ENCODE measurements at places on chromosomes 12 and 14. TPM values are rescaled to one million over a fixed set of nuclear protein-coding genes. Genes with fewer than 3 reads are reported as not detected.

The MAP1LC3B2 gene
- total RNA-seq: 1.9 TPM

The SYCP3 gene
- not detected for total RNA-seq

The NXPH4 gene
- total RNA-seq: 2.1 TPM

The CCDC175 gene
- not detected for total RNA-seq

The TAS2R8 gene
- total RNA-seq: not detected

The AKAP5 gene
- total RNA-seq: 0.64 TPM

The TGM1 gene
- total RNA-seq: 2.3 TPM

The KERA gene
- not detected for total RNA-seq

The NANOG gene
- 0.62 TPM for total RNA-seq

The KLHDC1 gene
- 1.3 TPM for total RNA-seq

- H3K27ac ChIP-seq: no peak overlapping the region
- H3K27me3 ChIP-seq: no peaks in the 10 kb centered on the region
- H3K4me3 ChIP-seq: no peak overlapping the region
- no peaks in the 10 kb centered on the region for H3K36me3 ChIP-seq
- no peaks in the 10 kb centered on the region for H3K4me1 ChIP-seq
Measured at GRCh38 chr14:24253936-24254335, 9.0 kb downstream of the TGM1 start.

- no peak overlapping the region for H3K4me3 ChIP-seq
- H3K4me1 ChIP-seq: no peaks in the 10 kb centered on the region
- no peaks in the 10 kb centered on the region for H3K36me3 ChIP-seq
- DNase-seq: no peak
- H3K27ac ChIP-seq: no peak overlapping the region
Measured at GRCh38 chr12:51864833-51865670, 16.5 kb upstream of the FIGNL2 start.

DNA sequence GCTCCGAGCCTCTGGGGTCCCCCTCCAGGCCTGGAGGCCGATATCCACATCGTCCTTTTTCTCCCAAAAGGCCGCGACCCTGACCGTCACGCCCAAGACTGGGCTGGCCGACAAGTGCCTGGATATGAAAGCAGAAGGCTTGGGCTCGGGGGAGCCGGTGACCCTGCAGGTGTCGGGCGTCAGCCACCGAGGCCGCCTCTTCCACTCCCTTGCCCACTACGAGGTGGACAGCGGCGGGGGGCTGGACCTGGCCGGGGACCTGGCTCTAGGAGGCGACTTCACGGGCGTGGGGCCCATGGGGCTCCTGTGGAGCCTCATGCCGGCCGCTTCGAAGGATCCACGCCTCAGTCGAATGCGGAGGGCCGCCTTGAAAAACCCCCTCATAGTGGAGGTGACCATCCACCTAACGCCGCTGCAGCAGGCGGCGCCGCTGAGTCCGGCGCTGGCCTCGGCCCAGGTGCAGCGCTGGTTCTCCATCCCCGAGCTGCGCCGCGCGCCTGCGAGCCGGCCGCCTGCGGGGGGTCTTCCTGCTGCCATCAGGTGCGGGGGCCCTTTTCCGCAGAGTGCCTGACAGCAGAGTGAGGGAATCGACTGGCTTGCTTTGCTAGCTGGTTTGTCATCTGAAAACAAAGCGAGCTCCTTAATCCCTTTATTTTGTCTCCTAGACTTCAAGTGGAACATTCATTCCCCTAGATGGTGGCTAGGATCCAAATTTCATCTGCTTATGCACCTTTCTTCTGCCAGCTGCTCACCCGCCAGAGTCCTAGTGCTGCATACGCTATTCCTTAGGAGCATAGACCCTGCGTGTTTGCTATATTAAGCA lies 10.6 kb upstream of the DNAL1 start:
- H3K36me3 ChIP-seq: no peaks in the 10 kb centered on the region
- H3K4me3 ChIP-seq: peak overlapping the region; percentile 53
- no peaks in the 10 kb centered on the region for H3K4me1 ChIP-seq
- no peak for DNase-seq
- H3K27ac ChIP-seq: peak overlapping the region; percentile 59

GRCh38 chr12:87931812-87932211 lies 97.4 kb downstream of the C12orf50 start:
- H3K36me3 ChIP-seq: no peaks in the 10 kb centered on the region
- no peaks in the 10 kb centered on the region for H3K27me3 ChIP-seq
- DNase-seq: no peak
- H3K27ac ChIP-seq: no peak overlapping the region

DNA sequence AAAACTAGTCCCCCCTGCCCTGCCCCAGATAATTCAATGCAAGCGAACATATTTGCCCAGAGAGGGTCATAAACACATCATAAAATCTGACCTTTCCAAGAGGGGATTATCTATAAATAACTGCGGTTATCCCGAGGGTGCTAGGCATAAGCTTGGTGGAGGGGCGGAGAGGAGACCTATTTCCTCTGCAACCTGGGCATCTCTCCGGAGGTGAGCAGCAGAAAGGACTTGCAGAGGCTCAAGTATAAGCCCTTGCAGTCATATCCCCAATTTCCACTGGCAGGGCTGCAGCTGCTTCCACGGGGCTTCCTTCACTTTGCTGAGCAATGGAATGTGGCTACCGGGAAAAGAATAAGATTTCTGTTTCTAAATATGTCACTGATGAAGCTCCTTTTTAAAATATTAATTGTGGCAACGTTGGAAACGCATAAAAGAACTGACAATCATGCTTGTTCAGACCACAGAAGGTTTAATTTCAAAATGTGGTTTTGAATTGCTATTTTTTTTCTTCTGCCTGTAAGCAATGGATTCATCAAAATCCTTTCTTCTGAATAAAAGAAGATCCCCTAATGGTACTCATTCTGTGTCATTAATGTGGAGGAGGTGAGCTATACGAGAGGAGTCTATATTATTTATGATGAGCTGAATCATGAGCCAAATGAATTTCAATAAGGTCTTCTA lies 268.9 kb upstream of the ATP2B1 start:
- no peak overlapping the region for H3K27ac ChIP-seq
- no peaks in the 10 kb centered on the region for H3K36me3 ChIP-seq
- no peaks in the 10 kb centered on the region for H3K27me3 ChIP-seq
- no peak for DNase-seq

DNA sequence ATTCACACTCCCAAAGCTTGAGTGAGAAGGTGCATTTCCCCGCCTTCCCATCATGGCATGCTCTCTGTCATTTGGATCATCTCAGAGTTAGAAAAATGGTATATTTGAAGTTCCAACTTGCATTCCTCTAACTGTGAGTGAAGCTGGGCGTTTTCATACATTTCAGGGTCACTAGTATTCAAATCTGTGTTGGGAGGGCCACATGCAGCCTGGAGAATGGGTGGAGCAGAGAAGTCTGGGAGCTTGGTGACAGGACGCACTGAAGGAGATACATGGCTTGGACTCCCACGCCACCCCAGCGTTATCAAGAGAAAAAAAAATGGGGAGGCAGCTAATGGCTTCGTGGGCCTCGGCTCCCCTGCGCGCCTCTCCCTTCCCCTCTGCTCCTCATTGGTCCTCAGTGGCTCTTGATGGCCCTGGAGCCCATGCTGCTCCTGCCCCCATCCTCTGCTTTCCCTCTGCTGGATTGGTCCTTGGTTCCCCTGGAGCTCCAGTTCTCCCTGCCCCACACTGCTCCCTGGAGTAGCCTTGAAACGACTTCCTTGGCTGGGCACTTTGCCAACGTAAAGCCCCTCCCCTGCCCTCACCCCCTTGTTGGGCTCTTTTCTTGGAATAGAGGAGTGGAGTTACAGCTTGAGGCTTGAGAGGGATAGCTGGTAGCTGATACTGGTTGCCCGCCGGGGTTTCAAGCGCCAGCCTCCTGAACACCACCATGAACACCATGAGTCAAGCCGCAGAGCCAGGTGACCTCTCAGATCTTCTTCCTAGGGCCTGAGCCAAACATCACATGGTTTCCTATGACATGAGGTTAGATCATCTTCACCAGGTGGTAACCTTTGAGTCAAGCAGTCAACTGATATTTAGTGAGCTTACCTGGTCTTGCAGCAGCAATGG lies 139.6 kb downstream of the PRKCH start:
- no peak for DNase-seq
- H3K27ac ChIP-seq: no peak overlapping the region
- no peaks in the 10 kb centered on the region for H3K36me3 ChIP-seq
- no peaks in the 10 kb centered on the region for H3K4me1 ChIP-seq
- no peaks in the 10 kb centered on the region for H3K27me3 ChIP-seq

DNA sequence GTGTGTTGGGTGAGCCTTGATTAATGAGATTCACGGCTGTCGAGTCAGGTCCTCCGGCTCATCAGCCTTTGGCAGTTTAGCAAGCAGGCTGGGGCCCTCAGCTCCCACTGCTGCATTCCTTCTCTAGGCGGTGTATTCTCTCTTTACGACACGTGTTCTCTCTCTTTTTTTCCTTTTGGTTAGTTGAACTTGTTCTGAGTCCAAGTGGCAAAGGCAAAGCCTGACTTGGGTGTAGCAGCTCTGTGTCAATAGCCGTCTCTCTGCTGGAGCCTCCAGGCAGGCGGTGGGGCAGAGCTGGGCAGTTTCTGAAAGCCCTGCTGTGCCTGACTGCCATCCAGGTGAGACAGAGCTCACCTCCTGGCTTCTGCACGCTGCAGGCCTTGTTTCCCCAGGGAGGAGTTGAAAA lies 46.6 kb downstream of the SUSD6 start:
- DNase-seq: no peak
- H3K36me3 ChIP-seq: no peaks in the 10 kb centered on the region
- no peaks in the 10 kb centered on the region for H3K27me3 ChIP-seq
- H3K4me1 ChIP-seq: peaks cover 10% of the 10 kb centered on the region
- H3K27ac ChIP-seq: no peak overlapping the region

GRCh38 chr12:101743724-101744472 lies 4.6 kb upstream of the SYCP3 start:
- no peaks in the 10 kb centered on the region for H3K36me3 ChIP-seq
- no peaks in the 10 kb centered on the region for H3K27me3 ChIP-seq
- no peaks in the 10 kb centered on the region for H3K4me1 ChIP-seq
- no peak overlapping the region for H3K27ac ChIP-seq
- no peak for DNase-seq

- H3K36me3 ChIP-seq: no peaks in the 10 kb centered on the region
- DNase-seq: no peak
- no peak overlapping the region for H3K4me3 ChIP-seq
- H3K27ac ChIP-seq: no peak overlapping the region
- no peaks in the 10 kb centered on the region for H3K27me3 ChIP-seq
Measured at GRCh38 chr14:70847406-70848090, 38.2 kb upstream of the MAP3K9 start.

GRCh38 chr12:68013181-68013580 lies 23.9 kb downstream of the IFNG-AS1 start:
- no peaks in the 10 kb centered on the region for H3K36me3 ChIP-seq
- DNase-seq: no peak
- no peak overlapping the region for H3K4me3 ChIP-seq
- no peak overlapping the region for H3K27ac ChIP-seq

- no peak overlapping the region for H3K27ac ChIP-seq
- no peaks in the 10 kb centered on the region for H3K27me3 ChIP-seq
- no peaks in the 10 kb centered on the region for H3K4me1 ChIP-seq
- DNase-seq: no peak
Measured at GRCh38 chr12:97877404-97877803, 414.8 kb downstream of the RMST start.

DNA sequence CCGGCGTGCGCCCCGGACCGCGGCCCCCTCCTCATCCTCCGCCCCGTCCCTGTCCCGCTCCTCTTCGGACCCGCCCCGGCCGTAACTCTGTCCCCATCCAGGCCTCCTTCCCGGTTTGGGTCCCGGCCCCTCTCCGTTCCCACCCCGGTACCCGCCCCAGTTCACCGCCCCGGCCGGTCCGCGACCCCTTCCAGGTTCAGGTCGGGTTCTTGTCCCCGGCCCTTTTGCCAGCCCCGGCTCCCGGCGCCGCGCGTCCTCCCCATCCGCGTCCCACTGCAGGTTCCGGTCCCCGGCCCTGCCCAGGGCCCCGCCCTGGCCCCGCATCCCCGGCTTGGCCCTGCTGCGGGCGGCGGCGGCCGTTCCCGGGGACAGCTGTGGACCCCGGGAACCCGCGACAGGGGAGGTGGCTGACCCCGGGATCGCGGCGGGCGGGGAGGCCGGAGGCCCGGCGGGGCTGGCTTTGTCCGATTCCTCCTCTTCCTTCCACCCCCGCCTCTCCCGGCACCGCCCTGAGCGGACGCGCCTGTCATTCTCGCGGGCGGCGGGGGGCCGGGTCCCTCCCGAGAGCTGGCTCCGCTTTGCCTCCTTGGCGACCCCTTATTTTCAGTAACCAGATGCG lies 601 bp downstream of the KLC1 start:
- H3K27ac ChIP-seq: peak overlapping the region; percentile 84
- peak overlapping the region; percentile 77 for H3K4me3 ChIP-seq
- peaks cover 3% of the 10 kb centered on the region for H3K36me3 ChIP-seq
- H3K27me3 ChIP-seq: no peaks in the 10 kb centered on the region
- DNase-seq: no peak

DNA sequence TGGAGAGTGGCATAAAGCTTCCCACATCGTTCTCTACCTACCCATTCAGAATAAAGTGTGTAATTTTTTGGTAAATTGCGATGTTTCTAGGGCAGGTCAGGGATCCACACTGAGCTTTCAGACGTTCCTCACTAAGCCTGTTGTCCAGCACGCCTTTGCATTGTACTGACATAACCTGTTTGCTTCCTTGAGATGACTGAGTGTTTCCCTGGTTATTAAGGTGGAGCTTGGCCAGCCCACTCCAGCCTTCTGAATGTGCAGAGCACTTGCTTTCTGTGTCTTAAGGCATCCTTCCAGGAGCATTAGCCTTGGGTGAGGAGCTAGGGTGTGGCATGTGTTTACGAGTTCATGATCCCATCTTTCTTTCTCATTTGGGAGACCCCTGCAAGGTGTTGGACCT lies 96.4 kb downstream of the TMEM260 start:
- H3K4me3 ChIP-seq: no peak overlapping the region
- no peak for DNase-seq
- H3K4me1 ChIP-seq: no peaks in the 10 kb centered on the region
- no peaks in the 10 kb centered on the region for H3K27me3 ChIP-seq
- no peaks in the 10 kb centered on the region for H3K36me3 ChIP-seq

DNA sequence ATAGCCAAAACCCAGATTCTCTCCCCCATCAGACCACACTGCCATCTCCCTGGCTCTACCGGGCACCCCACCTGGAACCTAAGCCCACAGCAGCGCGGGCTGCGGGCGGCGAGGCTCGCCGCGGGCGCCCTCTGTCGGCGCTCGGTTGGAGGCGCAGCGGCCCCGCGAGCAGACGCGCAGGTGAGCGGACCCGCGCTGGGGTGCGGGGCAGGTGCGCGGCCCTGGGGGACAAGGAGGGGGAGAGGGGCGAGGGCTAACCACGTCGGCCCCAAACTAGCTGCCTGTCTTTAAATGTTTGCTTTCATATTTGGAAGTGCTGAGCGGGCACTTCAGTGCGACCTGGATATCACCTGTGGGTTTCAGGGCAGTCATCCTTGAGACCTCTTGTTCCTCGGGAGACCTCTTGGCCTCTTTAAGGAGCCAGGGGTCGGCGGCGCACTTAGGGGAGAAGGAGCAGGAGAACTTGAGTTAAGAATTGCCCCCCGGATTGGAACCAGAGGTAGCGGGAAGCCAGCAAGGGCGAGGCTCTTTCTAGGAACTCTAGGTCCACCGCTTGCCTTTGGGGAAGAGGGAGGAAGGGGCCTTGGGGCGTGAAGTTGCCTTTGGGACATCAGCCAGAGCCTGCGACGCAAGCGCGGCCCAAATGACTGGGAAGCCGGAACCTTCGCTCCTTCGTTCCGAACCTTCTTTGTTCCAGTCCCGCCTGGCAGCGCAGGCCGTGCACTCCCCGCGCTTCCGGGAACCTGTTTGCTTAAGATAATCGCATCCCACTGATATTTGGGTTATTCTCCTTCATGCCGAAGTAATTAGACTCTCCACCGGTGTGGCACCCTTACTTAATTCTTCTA lies 78.7 kb downstream of the NEDD1 start:
- H3K27ac ChIP-seq: no peak overlapping the region
- peak overlapping the region; percentile 48 for H3K4me3 ChIP-seq

Measured in Panc1 (cell line).